ENCODE measurements at places on chromosomes 2 and 18.

DNA sequence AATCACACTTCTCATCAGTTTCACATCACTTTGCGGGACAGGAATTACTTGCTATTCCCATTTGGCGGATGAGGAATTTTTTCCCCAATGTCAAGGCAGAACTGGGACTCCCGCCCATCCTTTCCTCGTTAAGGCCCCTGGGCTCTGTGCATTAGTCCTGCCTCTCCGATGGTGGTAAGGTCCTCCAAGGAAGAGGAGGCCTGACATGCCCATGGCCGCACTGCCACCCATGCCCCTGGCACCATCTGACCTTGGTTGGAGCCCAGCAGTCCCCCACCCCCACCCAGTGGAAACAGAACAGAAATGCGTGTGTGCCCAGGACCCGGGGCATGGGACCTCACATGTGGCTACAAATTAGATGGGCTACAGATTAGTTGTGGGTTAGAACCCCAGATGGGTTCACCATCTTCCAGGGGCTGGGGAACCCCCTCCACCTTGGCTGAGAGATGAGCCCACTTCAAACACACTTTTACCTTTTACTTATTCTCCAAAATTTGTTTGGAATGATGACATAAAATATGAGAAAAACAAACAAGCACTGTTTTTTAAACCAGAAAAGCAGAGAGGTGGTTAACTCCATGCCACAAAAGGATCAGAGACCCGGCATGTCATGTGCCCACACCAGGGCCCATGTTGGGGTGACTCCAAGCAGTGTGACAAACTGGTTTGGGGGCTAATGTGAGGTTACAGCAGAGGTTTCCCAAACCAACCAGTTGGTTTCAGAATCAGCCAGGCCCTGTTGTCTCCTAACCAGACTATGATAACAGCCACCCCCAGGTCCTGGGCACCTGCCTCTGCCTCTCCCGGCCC, 11.0 kb upstream of the DUSP2 start:
- no peak overlapping the region for H3K27ac ChIP-seq
- H3K36me3 ChIP-seq, result no peaks in the 10 kb centered on the region
- no peak for DNase-seq
- no peaks in the 10 kb centered on the region for H3K27me3 ChIP-seq
- no peak overlapping the region for H3K4me3 ChIP-seq

DNA sequence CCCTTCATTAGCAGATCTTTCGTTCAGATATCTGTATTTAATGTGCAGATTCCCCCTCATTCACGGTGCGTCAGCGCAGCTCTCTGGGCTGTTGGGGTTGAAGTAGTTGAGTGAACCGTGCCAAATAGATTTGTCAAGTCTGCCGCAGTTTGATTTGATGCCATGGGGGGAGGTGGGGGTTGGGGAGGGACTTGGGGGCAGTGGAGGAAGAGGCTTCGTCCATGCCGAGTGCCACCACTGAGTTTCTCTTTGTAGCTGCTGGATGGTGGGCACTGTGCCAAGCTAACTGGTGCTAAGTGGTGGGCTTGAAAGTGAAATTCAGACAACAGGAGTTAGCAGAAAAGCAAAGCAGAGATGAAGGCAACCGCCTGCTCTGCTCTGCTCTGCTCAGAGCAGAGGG, 47.9 kb downstream of the NRP2 start:
- no peaks in the 10 kb centered on the region for H3K4me1 ChIP-seq
- DNase-seq, result no peak
- peaks cover 15% of the 10 kb centered on the region for H3K36me3 ChIP-seq
- H3K27me3 ChIP-seq, result no peaks in the 10 kb centered on the region
- H3K27ac ChIP-seq, result no peak overlapping the region
- H3K4me3 ChIP-seq, result no peak overlapping the region

DNA sequence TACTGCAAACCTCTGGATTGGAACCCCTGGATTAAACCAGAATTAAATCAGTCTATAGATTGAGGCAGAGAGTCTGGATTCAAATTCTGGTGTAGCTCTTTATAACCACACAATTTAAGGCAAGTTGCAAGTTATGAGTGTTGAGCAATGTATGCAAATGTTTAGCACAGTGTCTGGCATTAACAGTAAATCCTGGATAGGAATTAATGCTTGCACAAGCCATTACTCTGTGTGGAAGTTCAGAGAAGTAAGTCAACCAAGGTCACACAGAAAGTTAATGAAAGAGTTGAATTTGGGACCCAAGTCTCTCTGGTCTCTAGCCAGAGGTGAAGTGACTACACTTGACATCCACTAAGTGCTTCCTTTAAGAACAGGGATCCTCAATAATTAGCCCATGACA, 2.0 kb upstream of the MARCO start:
- no peaks in the 10 kb centered on the region for H3K27me3 ChIP-seq
- no peaks in the 10 kb centered on the region for H3K4me1 ChIP-seq
- DNase-seq, result no peak
- no peaks in the 10 kb centered on the region for H3K36me3 ChIP-seq
- no peak overlapping the region for H3K4me3 ChIP-seq

- no peak overlapping the region for H3K27ac ChIP-seq
- H3K4me1 ChIP-seq, result no peaks in the 10 kb centered on the region
- H3K27me3 ChIP-seq, result peaks cover 18% of the 10 kb centered on the region
- no peak for DNase-seq
Observed at GRCh38 chr2:120390381-120391055, 44.6 kb downstream of the INHBB start.

Measured in large intestine (tissue), 12 donors.